HS-27A (cell line): ENCODE measurements at places on chromosomes 2 and 18.
A peak's percentile ranks its signal among the peaks of the same experiment; 100 is the strongest.

DNA sequence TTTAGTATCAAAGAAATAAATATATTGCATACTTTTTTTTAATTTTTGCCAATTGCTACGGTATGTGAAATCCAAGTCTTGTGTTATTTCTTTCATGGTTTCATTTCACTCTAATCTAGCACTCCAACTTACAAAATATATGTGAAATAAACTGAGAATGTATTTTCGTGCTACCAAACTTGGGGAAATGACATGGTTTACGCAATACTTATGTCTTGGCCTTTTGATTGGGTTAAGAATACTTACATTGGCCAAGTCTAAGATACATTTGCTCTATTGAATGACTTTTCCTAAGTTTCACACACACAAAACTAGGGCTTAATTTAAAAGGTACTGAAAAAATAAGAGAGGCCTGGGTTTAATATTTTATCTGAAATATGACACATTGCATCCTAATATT lies 80.5 kb downstream of the VRK2 start:
- no peak for DNase-seq

DNA sequence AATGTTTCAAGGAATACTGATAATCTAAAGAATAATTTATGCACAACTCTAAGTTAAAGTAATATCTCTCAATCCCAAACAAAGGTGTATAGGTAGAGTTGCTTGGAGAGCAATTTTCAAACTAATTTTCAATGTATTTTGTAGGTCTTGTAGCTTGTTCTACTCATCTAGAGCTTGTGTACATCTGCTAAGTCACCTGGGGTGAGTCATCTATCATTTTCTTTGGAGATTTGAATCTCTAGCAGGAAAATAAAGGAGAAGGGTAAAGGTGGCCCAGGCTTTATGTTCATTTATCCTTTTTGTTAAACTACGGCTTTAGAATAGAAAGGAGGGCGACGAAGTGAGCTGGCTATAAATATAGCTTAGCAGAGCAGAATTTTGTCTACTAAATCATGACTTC lies 76.8 kb upstream of the THUMPD2 start:
- DNase-seq, result no peak

DNA sequence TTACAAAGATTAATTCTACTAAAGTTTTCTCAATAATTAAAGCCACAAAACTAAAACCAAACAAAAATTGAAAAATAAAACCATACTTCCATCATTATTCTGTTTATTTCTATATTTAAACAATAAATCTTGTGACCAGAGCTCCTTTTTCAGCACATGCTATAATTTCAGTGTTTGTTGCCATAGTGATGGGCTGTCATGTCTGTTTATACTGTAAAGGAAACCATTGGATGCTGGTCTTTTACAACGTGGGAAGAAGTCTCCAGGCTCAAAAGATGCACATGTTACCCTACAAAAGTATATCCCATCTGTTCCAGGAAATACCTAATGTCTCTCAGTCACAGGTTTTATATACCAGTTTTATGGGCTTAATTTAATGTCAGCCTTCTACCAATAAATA lies 100.1 kb upstream of the MC2R start:
- no peak for DNase-seq

- DNase-seq, result no peak
Observed at GRCh38 chr2:190405995-190406394, 2.2 kb upstream of the MFSD6 start.

- DNase-seq, result no peak
Observed at GRCh38 chr18:21763846-21764646, 23.5 kb downstream of the MIB1 start.

DNA sequence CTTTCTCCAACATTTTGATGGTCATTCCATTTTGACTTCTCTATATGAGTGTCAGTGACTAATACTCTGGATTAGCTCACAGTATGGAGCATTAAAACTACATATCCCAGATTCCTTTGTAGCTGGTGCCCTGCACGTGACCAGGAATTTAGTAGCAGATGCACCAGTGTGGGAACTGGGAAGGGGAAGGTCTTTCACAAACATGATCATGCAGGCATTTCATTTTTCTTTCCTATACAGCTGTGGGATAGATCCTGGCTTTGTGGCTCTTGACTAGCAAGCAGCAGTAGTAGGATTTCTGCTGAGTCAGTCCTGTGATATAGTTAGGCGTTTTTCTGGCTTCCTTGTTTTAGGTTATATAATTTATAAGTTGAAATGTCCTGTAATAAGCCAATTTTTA lies 971.0 kb upstream of the CDH2 start:
- no peak for DNase-seq

DNA sequence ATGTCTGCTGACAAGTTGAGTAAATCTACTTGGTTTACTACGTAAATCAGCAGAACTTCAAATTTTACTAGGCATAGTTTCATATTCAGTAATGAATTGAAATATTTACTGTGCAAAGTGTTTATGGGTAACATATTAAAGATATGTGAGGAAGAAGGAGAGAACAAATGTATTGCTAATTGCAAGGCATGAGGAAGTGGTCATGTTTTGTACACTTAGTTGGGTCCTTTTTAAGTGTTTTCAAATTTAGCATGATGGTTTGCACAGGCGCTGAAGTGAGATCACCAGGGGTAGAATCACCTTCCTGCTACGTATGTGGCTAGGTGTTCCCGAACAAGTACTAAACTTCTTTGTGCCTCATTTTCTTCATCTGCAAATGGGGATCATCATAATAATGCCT lies 1534.4 kb downstream of the LRP1B start:
- DNase-seq, result no peak

GRCh38 chr2:212228743-212229171 lies 309.8 kb downstream of the ERBB4 start:
- DNase-seq, result no peak

GRCh38 chr18:12048010-12048826 lies 45.4 kb upstream of the ANKRD62 start:
- DNase-seq, result no peak

- no peak for DNase-seq
Observed at GRCh38 chr2:54912305-54912704, 137.9 kb downstream of the RTN4 start.

DNA sequence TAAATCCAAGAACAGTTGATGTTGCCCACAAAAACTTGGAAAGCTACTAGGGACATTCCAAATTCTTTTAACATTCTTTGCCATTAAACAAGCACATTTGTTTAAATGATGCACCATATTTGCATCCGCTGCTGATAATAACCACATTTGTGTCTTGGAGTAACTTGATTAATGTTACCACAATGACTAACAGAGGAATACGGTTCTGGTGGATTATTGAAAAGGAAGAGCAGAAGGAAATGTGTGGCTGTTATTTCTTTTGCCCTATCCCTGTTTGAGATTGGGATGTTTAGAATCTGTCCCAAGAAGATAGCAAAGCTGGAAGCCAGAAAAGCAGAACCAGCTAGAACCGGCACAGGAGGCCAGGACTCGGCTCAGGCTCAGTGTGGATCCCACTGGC lies 39.2 kb upstream of the RASGRP3 start:
- DNase-seq, result peak; percentile 69

DNA sequence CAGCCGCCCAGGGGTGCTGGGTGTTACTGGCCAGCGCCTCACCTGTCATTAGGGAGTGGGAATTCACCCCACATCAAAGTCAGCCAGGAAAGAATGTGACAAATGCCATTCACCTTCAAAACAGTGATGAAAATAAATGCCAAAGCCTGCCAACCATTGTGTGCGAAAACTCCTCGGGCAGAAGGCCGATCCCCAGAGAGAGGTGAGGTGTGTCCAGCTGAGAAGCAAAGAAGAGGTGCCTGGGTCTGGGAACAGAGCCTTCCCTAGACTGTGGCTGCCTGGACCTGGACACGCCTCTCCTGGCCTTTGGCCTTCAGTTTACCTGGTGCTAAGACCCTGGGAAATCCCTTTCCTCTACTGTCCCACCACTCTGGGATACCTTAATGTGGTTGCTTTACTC lies 142.7 kb downstream of the CYP26B1 start:
- no peak for DNase-seq

- DNase-seq, result no peak
Observed at GRCh38 chr2:241562269-241562891, 3.8 kb downstream of the BOK start.

GRCh38 chr2:232926431-232926939 lies 56.4 kb downstream of the SNORC start:
- DNase-seq, result no peak

GRCh38 chr18:27899893-27900292 lies 277.0 kb downstream of the CDH2 start:
- no peak for DNase-seq

- DNase-seq, result no peak
Observed at GRCh38 chr2:83565181-83565580, 893.9 kb downstream of the SUCLG1 start.

DNA sequence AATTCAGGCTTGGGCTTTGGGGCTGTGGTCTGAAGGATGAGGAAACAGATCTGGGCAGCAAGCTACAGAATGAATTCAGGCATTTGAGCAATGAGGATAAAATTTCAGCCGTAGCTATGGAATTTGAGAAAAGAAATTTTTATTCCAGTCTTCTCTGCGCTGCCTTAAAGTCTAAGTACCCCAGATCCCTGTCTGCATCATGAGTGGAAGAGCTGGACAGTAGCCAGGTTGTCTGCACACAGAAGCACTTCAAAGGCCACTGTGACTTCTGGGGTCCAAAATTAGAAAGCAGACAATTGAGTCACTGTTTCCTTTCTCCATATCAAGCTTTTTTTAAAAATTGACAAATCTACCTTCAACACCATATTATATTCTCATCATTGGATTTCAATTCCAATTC lies 787.6 kb upstream of the GCFC2 start:
- DNase-seq, result no peak
